ENCODE measurements at places on chromosomes 1 and 21.

DNA sequence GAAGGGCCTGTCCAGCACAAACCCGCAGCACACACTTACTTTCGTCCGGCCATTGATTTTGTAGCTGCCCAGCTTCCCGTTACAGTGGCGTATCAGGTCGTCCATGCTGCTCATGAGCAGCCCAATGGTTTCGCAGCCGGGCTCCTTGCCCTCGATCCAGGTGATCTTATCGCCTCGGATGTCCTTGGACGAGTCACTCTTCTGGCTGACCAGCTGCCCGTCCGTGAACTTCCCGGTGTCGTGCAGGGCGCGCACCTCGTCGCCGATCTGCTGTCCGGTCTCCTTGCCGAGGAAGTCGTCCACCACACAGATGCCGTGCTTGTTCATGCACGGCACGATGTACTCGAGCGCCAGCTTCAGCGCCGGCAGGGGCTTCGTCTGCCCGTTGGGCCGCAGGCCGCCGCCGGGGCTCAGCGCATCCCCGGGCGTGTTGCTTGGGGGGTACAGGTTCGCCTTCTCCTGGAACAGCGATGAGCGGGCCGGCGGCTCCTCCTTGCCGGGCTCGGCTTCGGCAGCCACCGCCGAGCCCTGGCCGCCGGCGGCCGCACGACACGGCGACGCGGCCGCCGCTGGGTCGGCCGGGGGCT lies 1.0 kb downstream of the EGLN1 start:
- DNase-seq: peak; percentile 65

- DNase-seq: no peak
Measured at GRCh38 chr21:42113926-42114409, 42.9 kb downstream of the UMODL1 start.

DNA sequence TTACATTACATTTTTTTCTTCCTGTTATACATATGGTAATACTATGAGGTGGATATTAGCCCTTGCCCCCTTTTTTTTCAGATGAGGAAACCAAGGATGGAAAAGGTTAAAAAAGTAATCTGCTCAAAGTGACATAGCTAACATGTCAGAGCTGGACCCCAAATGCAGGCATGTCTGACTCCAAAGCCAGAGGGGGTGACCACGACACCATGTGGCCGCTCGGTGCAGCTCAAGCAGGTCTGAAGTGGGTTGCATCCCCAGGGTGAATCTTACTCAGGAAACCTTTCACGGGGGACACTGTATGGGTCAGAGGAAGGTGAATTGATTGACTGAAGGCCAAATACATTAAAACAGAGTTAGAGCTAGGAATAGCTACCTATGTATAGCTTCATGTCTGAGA lies 34.8 kb downstream of the CD34 start:
- DNase-seq: peak; percentile 22

DNA sequence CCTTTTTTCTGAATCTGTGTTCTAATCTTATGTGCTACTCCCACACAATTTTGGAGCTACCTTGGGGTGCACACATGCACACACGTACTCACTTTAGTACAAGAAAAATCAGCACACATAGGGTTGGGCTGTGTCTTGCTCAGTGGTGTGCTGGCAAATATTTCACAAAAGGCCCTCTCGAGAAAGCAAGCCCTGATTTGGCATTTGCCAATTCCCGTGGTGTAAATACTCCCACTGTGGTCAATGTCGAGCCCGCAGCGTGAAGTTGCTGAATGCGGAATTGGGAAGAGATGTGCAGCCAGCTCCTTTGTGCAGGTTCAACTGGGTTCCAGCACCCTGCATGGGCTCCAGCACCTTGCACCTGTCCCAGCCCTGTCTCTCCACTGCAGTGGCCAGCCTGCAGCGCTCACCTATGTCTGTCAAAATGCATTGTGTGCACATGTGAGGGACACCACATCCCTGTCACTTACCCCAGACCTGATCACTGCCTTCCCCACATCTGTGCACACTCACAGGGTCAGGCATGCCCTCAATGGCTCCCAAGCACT lies 78.4 kb upstream of the WNT4 start:
- DNase-seq: no peak

GRCh38 chr21:42806509-42807140 lies 72.7 kb downstream of the WDR4 start:
- DNase-seq: peak; percentile 87

DNA sequence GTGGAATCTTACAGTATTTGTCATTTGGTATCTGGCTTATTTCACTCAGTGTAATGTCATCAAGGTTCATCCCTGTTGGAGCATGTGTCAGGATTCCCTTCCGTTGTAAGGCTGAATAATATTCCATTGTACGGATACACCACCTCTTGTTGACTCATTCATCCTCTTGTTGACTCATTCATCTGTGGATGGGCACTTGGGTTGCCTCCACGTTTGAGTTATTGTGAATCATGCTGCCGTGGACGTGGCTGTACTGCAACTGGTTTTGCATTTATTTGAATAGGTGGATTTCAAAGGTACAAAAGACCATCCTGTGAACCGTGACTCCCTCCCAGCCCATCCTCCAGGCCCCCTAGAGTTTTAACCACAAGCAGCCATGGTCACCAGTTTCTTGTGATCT lies 11.9 kb upstream of the TCP10L start:
- no peak for DNase-seq

DNA sequence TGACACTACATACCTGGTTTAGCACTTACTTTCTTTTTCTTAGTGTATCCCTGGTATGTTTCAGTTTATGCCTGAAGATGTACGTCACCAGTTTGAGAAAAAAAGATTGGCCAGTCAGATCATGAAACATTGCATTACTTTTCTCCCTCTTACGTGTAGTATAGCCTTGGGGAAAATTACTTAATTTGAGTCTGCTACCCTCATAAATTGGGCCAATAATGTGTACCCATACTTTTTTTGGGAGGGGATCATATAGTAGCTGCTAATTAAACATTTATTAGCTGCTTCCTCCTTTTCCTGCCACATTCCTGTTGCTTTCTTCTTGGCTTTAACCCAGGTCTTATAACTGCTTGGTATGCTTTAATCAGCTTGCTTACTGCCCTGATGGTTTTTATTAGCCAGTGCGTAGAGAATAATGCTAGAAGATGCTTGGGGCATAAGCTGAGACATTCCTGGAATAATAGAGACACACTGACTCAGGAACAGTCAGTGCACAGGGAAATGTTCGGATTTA lies 32.1 kb downstream of the RABGAP1L start:
- no peak for DNase-seq

DNA sequence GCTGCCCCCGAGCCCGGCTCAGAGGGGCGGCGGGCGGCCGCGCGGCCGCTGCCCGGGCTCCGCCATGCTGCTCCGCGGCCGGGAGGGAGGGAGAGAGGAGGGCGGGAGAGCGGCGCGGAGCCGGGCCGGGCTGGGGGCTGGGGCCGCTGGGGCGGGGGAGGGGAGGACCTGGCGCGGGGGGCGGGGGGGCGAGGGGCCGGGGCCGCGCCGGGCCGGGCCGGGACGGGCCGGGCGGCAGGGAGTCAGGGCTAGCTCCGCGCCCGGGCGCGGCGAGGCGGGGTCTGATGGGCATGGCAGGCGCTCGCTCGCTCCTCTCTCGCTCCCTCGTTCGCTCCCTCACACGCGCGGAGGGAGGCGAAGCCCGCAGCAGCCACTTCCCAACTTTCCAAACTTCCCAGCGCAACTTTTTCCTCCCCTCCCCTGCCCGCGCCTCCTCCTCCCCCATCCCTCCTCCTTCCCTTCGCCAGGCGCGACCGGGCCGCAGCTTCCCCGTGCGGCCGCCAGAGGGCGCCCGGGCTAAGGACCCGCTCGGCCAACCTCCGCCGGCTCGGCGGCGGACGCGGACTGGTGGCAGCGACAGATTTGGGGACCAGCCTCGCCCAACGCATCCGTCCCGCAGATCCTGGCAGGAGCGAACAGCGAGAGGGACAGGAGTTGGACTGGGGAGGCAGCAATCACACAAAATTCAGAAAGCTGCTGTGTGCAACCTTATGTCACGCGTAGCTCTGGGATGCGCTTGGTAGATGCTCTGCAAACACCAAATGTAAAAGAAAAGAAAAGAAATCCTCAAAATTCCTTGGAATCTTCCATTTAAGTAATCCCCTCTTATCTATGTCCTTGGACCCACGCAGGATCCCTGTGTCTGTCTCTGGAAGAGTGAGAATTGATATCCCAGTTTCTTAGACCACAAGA lies at the start of gene TRABD2B:
TSS of gene TRABD2B (minus strand) at position 97 of the 912 bp plus-strand sequence.
- peak; percentile 81 for DNase-seq

GRCh38 chr1:205748403-205749233 lies 1.4 kb downstream of the NUCKS1 start:
- DNase-seq: peak; percentile 57

GRCh38 chr1:27489501-27489972 lies 430 bp downstream of the WASF2 start:
- peak; percentile 71 for DNase-seq

DNA sequence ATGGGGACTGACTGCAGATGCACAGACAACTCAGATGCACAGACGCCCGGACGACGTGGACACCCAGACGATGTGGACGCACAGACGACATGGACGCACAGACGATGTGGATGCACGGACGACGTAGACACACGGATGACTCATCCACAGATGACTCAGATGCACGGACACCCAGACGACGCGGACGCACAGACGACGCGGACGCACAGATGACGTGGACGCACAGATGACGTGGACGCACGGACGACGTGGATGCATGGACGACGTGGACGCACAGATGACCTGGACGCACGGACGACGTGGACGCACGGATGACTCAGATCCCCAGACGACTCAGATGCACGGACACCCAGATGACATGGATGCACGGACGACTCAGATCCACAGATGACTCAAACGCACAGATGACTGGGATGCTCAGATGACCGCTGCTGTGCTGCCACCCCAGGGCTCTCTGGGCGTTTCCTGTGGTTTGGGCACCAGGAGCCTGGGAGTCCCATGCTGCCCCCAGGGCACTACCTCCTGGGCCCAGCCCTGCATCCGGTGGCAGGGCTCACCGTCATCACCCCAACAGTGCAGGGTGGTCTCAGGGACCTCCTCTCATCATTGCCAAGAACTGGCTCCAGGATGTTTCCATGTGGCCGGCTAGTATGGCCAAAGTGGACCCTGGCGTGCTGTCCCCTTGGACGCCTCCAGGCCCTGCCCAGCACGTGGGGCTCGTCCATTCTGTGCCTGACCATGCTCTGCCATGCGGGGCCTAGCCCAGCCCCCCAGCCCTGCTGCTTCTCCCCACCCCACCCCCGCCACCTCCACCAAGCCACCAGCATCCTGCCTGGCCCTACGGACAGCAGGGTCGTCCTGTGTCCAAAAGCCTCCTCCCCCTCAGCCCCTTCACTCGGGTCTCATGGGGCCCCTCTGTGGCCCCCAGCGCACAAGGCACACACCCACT lies 14.0 kb downstream of the FAAP20 start:
- no peak for DNase-seq

DNA sequence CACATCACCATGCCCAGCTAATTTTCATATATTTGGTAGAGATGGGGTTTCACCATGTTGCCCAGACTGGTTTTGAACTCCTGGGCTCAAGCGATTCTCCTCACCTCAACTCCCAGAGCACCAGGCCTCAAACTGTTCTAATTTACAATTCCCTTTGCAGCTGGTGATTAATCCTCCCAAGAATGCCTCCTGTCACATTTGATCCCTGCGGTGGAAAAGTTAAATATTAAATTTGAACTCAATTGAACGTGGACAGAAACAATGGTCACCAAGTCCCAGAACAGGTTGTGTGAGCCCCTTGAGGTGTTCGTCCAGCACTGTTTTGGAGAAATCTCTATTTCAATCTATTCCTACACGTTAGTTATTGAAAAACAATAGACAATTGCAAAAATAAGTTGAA lies 2.0 kb upstream of the ANKRD35 start:
- peak; percentile 26 for DNase-seq

- DNase-seq: no peak
Measured at GRCh38 chr1:89640440-89640839, 7.5 kb downstream of the LRRC8C start.

DNA sequence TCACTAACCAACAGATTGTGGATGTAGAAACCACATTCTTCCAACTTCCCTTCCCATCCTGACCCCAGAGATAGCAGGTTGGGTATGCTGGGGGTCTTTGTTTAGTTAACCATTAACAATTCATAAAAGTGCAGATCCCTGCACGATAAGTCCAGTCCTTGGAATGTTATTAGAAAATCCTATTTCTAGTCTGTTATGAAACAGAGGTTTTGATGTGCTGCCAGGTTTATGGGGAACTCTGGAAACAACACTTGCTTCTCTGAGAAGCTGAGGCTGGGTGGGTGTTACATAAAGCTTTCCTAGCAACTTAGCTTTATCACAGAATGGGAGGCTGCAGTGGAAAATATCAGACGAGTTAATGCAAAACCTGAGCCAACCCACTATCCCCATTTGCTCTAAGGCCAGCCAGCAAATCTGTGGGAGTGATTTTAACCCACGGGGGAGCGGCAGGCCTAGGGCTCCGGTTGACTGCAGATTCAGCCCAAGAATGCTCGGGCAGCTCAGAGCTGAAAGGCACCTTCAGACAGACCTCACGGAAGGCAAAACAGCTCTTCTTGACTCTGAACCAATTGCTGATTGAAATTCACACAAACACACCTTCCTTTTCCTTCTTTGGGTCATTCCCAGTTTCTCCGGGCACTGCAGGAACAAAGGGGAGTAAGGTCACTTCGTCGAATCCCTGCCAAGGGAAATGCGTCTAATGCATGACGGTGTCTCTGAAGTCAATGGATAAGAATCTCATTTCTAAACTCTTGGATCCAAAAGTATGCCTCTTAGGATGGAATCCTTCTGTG lies 111.7 kb upstream of the IRF2BP2 start:
- peak; percentile 52 for DNase-seq

- DNase-seq: no peak
Measured at GRCh38 chr1:241142493-241142892, 214.5 kb downstream of the RGS7 start.

GRCh38 chr1:66654643-66655042 lies 97.6 kb upstream of the DYNLT5 start:
- no peak for DNase-seq

DNA sequence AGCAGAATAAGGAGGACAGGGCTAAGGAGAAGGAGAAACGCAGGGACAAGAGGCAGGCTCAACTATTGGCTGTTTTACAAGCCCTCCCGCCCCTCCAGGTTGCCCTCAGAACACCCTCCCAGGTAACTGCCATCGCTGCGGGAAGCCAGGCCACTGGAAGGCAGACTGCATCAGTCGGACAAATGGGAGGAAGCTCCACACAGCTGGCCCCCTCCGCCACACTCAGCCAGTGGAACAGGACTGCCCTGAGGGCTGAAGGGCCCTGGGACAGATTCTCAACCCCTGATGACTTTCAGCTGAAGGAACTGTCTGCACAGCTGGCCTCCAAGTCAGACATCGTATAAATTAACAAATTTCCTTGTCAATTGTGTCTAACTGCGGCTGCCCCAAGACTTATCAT lies 21.8 kb downstream of the LRRC3 start:
- DNase-seq: no peak

Data from NCI-H82 (cell line).